ENCODE measurements at places on chromosomes 3 and 15.

DNA sequence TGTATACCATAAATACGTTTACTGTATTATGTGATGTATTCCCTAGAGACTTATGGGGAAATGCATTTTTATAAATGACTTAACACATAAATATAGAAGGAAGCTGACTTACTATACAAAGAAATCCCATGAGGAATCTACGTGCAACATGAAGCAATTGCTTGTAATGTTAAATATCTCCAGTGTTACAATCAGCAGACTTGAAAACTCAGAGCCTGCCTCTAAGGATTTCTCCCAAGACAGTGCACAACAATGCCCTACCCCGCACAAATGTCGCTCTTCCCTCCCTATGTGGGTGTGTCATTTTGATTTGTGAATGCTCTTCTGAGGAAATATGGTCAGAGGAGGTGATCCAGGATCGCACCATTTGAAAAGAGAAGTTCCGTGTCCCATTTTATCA, 629.0 kb downstream of the NR2F2 start:
- no peak for DNase-seq

DNA sequence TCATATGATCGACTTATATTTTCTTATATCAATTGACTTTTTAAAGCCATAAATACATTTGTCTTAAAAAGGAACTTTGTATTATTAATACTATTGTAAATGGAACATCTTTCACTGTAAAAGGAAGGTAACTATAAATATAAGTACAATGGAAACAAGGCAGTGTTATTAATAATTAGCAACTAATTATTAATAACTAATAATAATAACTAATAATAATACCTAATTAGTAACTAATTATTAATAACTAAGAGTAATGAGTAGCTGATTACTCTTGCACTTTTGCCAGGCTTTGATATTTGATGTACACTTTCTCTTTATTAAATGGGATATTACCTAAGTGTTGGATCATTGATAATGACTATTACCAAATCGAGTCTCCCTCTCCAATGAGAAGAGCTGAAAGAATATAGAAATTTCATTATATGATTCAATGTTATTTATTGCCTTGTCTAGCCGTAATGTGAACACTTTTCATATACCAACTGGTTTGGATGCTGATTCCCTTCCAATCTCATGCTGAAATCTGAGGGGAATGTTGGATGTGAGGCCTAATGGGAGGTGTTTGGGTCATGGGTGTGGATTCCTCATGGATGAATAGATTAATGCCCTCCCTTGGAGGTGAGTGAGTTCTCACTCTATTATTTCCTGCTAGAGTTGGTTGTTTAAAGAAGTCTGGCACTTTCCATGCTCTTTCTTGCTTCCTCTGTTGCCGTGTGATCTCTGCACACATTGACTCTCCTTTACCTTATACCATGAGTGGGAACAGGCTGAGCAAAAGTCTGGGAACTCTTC, 202.1 kb upstream of the ZBTB20 start:
- no peak for DNase-seq

DNA sequence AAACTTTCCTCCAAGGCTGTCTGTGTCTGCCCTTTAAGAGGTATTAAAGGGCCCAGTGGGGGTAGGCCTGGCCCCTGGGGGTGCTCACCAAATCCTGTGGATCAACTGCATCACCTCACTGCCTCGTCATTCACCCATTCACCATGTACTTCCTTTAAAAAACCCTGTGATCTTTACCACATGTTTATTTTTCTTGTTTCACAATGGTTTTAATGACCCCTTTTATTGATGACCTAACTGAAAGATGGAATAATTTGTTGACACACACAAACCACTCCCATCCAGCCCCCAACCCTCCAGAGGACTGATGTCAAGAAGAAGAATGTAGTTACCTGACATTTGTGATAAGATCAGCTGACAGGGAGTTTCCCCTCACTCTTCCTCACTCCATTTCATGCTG, 40.8 kb downstream of the KCNAB1 start:
- DNase-seq: no peak

- DNase-seq: no peak
These were observed 353.4 kb upstream of the TBL1XR1 start for GRCh38 chr3:177550667-177551066.

DNA sequence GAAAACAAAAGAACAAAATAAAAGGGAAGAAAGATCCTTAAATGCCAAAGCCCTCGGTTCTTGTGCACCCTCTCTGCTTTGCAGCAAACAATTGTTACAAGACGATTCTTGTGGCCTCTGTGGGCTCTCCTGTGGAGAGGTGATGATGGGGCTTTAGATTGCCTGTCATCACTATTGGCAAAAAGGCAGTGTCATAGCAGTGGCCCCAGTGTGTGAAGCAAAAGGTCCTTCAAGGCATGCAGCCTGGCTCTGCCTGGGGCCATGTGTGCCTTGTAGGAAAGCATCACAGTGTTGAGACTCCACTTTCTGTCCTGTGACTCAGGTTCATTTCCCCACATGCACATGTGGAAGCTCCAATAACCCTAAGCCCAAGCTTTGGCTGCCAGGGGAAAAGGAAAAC, 43.7 kb downstream of the POC1A start:
- no peak for DNase-seq

- no peak for DNase-seq
These were observed 176.3 kb downstream of the STT3B start for GRCh38 chr3:31709005-31709404.

- DNase-seq: no peak
These were observed 45.1 kb downstream of the APH1B start for GRCh38 chr15:63322541-63322940.

Data from adipocyte (in vitro differentiated cells).